ENCODE measurements at places on chromosomes 6 and 20. TPM values are rescaled to one million over a fixed set of nuclear protein-coding genes. Genes with fewer than 3 reads are reported as not detected.
A peak's percentile ranks its signal among the peaks of the same experiment; 100 is the strongest.

C20orf96 gene
- 6.4 TPM for total RNA-seq

DNA sequence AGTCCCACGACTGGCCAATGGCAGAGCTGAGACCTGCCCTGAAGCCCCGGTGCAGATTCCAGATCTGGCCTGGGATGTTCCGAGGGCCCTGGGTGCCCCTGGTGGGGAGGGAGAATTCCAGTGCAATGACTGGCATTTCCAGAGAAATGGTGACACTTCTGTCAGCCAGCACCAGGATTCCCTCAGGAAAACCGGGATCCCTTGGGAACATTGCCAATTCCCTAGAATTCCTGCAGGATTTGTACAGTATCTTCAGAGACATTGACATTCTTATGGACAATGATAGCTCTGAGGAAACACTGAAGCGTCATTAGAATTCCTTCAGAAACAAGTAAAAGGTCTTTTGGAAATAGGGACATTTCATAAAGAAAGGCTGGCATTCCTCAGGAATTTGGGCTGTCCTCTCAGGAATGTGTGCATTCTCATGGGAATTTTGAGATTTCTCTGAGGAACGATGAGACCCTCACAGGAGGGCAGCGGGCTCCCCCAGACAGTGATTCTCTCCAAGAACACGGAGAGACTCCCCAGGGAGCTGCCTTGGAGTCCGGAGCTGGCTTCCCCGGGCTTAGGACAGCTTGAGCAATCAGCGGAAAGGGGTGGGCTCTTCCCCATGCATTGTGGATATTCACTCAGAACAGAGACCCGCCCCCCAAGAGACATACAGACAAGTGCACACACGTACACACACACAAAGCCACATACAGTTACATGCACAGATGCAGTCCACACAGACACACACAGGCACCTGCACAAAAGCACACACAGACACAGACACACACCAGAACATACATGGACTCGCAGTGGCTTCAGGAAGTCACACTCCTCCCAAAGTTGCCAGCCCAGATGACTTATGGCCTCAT is 35.2 kb upstream of the BPIFA2 start:
- DNase-seq, result no peak

CITED2 gene
- 52.1 TPM for total RNA-seq

- no peak for DNase-seq
Observed at GRCh38 chr20:57167971-57168701, 98.3 kb downstream of the BMP7 start.

DNA sequence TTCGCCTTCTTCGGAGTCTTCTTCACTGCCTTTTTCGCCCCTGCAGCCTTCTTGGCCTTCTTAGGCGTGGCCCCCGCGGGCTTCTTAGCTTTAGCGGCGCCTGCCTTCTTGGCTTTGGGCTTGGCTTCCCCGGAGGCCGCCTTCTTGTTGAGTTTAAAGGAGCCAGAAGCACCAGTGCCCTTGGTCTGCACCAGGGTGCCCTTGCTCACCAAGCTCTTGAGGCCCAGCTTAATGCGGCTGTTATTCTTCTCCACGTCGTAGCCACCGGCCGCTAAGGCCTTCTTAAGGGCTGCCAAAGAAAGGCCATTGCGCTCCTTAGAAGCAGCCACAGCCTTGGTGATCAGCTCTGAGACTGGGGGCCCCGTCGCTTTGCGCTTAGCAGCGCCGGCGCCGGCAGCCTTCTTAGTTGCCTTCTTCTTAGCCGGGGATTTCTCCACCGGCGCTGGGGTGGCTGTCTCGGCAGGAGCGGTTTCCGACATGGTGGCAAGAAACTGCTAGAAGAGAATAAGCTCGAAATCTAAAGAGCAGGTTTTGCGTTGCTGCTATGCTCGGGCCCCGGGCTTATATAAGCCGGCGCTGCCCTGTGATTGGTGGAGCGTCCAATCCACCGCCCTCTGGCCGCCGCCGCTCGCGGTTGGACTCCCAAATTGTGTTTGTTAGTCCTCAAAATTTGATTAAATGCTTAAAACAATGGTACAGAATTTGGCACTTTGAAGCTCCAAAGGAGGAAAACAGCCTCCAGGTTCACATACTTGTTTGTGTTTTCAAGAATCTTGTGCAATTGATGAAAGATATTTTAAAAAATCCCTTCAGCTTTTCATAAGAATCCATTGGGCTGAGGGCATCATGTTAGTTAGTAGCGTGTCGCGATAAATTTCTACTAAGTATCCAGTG is 44.9 kb downstream of the OR2B2 start:
- DNase-seq, result peak; percentile 93

DNA sequence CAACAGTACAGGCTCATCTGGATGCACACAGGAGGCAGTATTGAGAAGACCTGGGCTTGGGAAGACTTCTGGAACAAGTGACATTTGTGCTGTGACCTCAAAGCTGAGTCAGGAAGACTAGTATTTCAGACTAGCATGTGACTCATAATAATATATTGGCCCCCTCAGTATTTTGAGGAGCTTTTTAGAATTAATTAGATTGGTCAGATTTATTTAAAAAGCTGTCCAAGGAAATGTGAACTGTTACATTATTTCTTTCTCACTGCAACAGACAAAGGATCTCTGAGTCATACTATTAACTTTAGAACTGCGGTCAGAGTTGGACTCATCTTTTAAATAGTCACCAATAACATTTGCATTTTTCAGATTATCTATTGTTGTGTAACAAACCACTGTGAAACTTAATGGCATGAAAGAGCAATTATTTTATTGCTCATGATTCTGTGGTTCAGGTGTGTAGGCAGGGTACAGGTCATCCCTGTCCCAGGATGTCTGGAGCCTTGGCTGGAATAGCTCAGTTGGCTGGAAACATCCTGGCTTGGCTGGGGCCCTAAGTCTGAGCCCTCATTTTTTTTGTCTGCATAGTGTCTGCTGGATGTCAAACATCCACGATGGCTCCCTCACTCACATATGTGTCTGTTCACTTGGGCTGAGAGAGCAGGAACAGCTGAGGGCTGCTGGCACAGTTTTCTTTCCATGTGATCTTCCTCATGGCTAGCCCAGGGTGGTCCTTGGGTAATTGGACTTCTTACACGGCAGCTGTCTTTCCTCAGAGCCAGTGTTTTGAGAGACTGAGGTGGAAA is 46.9 kb downstream of the MAP3K4 start:
- no peak for DNase-seq

DNA sequence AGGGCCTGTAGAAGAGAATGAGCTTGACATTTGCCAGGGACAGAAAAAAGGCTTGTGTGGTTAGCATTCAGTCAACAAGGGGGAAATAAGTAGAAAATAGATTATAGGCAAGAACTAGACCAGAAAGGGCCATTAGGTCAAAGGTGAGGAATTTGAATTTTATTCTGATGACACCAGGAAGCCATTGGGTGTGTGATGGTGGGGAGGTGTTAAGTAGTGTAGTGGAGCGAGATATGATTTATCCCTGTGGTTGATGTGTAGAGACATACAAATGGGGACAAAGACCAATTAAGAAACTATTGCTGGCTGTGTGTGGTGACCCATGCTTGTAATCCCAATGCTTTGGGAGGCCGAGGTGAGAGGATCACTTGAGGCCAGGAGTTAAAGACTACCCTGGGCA is 11.0 kb downstream of the DSTN start:
- no peak for DNase-seq

DNA sequence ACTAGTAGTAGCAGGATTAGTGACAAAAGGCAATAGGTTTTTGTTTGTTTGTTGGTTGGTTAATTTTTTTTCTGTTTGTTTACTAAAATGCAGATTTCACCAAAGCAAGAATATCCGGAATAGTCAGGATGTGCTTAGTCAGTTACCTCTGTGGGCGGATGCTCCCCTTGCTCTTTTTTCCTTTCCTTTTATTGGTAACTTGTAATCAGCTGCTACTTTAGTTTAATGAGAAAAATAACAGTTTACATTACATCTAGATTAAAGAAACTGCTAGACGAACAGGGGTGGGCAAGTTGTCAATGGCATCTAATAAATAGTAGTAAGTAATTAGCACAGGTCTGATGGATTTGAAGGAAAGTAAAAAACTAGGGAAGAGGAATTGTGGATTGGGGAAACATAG is 646.9 kb upstream of the FLRT3 start:
- DNase-seq, result no peak

- no peak for DNase-seq
Observed at GRCh38 chr6:167013067-167013466, 13.9 kb downstream of the CEP43 start.

DNA sequence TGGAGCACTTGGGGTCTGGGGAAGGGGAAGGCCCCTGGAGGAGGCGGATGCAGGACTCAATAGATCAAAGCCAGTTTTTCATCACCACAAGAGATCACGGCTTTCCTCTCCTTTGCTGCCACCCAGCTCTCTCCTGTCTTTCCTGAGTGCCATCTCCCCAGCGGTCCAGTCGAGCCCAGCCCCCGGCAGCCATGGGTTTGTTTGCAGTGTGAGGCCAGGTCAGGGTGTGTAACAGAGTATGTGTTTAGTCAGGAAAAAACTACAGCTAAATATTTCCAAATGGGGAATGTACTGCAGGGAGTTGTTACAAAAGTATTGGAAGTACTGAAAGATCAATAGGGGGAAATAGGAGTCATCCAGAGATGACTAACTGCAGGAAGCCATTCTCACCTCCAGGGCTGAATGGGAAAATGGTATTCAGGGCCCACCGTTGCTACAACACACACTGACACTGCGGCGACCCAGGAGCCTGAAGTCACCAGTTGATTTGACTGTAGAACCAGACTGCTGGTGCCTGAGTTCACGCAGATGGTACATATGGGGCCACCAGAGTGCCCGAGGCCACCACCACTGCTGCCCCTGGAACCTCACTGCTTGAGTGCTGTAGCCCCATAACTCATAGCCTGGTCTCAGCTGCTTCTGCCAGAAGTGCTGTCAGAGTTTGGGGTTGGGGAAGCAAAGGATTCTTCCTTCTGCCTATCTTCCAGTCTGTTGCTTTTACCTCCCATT is 23.6 kb upstream of the FANCE start:
- DNase-seq, result no peak

DNA sequence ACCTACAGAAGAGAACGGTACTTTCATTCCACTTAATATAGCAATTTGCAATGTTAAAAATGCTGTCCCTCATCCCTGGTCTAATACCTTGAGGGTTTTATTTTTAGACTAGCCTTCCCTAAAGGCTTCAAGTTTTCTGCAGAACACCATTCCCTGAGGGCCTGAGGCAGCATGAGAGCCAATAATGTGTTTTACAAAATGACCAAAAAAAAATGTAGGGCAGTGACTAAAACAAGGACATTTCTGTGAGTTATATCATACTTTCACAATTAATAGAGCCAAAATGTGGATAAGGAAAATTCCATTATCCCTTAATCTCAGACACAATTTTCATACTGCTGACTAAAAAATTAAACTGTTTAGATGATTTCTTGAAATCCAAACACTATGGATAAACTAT is 22.7 kb downstream of the GPR63 start:
- DNase-seq, result no peak

- DNase-seq, result no peak
Observed at GRCh38 chr6:27834879-27835549, 77.2 kb downstream of the OR2B2 start.

GRCh38 chr20:2658414-2659354 is 5.3 kb downstream of the IDH3B start:
- no peak for DNase-seq

GRCh38 chr20:58850693-58851174 is at the start of gene GNAS-AS1:
TSS of gene GNAS-AS1 (minus strand) at chr20:58850902.
- peak; percentile 90 for DNase-seq

GRCh38 chr6:14118091-14118439 is 493 bp downstream of the CD83 start:
- DNase-seq, result no peak

DNA sequence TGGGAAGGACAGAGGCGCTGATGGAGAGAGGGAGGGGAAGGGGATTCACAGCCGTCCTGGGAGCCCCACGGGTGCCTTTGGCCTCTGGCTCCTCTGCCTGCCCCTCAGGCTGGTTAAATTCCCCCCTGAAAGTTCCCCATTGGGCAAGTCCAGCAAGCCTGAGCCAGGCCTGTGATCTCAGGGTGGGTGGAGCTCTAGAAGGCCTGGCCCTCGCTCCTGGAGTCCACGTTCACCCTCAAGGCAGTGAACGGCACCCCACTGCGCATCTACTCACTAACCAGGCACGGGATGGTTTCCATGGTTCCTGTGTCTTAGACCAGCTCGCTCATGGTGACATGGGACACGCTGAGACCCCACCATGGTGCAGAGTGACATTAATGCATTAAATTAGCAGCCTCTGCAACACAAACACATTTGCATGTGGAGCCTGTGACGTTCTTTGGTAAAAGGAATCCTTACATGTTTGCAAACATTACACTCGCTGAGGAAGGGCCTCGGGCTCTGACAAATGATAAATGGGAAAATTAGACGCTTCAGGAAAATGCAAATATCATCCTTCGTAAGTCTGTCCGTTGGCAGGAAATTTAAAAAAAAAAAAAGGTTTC is 452.7 kb downstream of the PREX1 start:
- no peak for DNase-seq

CGA gene
- total RNA-seq, result not detected

DNA sequence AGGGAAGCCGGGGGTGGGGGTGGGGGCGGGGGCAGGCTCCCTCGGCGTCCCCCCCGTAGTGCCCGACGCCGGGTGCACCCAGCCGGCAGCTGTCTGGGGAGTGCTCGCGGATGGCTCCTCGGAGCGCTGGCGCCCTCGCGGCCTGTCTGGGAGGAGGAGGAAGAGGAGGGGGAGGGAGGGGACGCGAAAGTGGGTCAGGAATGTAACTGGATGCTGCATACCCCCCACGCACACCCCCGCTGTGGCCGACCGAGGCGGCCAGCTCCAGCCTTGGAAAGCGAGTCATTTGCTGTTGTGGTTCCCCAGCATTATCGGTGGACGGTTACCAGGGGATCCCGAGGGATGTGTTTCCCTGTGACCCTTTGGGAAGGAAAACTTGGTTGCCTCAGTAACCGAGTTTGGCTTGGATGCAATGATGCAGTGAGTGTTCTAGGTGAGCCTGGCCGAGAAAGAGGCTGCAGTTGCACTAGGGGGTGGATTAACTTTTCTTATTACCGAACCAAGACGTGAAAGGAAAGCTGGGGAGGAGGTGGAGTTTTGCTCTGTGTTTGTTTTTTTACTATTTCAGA is 55.2 kb upstream of the RREB1 start:
- no peak for DNase-seq

MOG gene
- not detected for total RNA-seq

- DNase-seq, result no peak
Observed at GRCh38 chr6:17871836-17872235, 115.6 kb downstream of the KIF13A start.

TMEM14A gene
- 19.3 TPM for total RNA-seq

- no peak for DNase-seq
Observed at GRCh38 chr6:98843271-98844243, 9.2 kb downstream of the POU3F2 start.

DNA sequence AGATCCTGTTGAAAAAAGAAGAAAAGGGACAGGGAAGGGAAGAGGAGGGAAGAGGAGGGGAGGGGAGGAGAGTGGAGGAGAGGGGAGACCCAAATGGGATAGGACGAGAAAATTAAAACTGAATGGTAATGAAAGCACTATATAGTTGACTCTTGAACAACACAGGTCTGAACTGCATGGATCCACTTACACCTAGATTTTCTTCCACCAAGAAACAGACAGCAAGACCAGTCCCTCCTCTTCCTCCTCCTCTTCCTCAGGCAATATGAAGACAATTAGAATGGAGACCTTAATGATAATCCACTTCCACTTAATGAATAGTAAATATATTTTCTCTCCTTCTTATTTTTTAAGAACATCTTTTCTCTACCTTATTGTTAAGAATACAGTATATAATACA is 113.5 kb downstream of the EPB41L2 start:
- no peak for DNase-seq

NANP gene
- total RNA-seq, result 6.5 TPM

GRCh38 chr6:4909063-4909706 is 94.7 kb downstream of the RPP40 start:
- DNase-seq, result no peak

Measured in activated CD4-positive, alpha-beta memory T cell treated with anti-CD3 and anti-CD28 coated beads for 36 hours (primary cell).